Central memory CD8-positive, alpha-beta T cell (primary cell): ENCODE measurements at places on chromosomes 12 and 14.

DNA sequence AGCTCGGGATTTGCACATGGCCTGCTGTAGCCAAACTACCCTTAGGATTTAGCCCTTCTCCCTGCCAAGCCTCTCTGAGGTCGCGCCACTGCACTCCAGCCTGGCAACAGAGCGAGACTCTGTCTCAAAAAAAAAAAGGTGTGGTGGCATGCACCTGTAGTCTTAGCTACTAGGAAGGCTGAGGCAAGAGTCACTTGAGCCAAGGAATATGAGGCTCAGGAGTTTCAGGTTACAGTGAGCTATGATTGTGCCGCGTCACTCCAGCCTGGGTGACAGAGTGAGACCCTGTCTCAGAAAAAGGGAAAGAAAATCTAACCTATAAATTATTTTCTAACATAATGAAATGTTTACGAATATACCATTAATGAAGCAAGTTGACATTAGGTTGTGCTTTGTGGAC, 29.7 kb downstream of the ESRRB start:
- DNase-seq, result no peak

- DNase-seq, result no peak
Measured at GRCh38 chr12:112973818-112974231, 4.5 kb upstream of the OAS2 start.

DNA sequence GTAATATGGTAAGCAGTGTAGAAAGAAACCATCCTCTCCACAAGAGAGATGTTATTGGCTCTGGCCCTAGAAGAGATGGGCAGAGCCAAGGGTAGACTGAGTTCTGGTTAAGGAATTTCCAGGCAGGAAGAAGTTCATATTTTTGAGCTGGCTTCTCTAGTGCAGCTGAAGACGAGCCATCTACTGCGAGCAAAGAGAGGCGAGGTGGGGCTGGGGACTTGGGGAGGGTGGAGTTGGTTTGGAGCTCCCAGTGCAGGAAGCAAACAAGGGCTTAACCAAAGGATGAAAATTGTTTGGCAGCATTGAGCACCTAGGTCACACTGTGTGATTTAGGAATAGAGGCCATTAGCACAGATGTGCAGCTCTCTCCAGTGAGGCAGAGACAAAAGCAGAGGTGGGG, 239.6 kb downstream of the ZFP36L1 start:
- no peak for DNase-seq

DNA sequence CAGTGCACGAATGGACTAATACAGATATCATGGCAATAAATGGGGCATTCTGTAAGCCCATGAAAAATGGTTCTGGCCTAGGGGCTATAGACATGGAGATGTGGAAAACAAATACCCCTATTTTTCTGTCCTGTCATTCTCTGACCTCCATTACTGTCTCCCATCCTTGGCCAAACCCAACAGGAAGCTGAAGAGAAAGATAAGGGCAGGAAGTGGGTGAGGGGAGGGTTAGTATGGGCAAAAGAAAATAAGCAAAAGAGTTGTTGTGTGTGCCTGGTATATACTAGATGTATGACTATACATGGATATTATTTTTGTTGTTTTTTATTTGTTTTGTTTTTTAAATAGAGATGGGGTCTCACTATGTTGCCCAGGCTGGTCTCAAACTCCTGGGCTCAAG, 339.3 kb downstream of the PCNX1 start:
- DNase-seq, result no peak

- no peak for DNase-seq
Measured at GRCh38 chr14:25351269-25351668, 301.3 kb upstream of the STXBP6 start.

DNA sequence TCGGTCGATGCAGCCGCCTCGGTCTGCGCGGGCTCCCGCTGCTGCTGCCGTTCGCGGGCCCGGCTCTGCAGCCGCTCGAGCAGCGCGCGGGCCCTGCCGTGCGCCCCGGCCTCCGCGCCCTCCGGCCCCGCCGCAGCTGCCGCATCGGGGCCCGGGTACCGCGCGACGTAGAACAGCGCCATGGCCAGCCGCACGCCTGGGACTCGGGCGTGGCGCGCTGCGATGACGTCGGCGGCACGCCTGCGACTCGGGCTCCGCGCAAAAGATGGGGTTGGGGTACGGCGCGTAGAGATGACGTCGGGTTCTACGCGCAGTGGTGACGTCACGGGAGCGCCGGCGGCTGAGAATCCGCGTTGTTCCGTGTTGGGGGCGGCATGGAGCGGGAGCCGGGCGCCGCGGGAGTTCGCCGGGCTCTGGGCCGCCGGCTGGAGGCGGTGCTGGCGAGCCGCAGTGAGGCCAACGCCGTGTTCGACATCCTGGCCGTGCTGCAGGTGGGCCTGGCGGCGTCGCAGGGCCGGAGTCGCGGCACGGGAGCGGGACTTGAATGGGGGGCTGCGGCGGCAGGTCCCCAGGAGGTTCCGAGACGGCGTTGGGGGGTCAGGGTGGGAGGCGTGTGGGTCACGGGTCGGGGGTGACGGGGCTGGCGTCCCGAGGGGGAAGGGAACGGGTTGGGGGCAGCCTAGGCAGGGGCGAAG, at the start of the genes DDX51 and NOC4L:
DDX51 (minus strand) TSS at position 205 of the 695 bp plus-strand sequence; CDS start at position 182, 23 bp downstream.
NOC4L (plus strand) TSS at position 343 of the 695 bp plus-strand sequence; CDS start at position 375, 32 bp downstream.
- DNase-seq, result peak; percentile 97

DNA sequence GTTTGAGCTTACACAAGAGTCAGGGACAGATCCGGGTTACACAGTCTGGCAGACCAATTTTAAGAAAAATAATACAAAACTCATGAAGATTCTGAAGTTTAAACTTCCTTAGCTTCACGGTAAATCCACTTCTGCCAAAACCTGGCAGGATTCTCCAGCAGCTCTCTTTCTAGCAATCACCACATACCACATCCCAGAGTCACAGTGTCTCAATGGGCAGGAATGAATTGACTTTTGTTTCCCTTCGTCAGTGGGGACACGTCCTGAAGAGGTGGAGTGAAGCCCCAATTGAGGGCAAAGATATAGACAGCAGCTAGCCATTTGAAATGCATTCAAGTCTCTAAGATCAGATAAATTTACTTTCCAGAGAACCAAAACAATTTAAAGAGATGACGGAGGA, 117.1 kb upstream of the ARHGAP5 start:
- DNase-seq, result no peak

DNA sequence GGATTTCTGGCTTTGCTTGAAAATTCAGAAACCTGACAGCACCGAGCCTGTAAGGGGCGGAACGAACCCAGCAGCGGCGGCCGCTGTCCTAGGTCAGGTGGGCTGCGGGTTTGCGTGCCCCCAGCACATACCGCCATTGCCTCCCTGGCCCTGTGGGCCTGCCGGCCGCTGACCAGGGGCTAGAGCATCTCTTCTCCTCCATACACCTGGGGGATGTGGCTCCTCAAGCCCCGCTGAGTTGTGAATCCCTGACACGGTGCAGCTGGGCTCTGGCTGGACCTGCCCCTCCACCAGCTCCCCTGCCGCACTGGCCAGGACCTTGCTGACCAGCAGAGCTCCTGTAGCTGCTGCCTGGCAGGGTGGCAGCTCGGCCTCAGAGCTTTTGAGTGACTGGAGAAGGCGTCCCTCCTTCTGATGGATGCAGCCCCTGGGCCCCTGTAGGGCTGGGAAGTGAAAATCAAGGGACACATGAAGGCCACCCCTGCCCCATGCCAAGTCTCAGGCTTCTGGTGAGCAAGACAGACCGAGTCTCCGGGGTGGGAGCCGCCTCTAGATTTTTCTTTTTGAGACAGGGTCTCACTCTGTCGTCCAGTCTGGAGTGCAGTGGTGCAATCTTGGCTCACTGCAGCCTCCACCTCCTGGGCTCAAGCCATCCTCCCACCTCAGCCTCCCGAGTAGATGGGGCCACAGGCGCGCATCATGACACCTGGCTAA, 184.9 kb upstream of the SFSWAP start:
- no peak for DNase-seq
